ENCODE measurements at places on chromosomes 13 and 19. TPM values are rescaled to one million over a fixed set of nuclear protein-coding genes. Genes with fewer than 3 reads are reported as not detected.

Gene RNF126
- total RNA-seq = 30.9 TPM

Gene DKKL1
- total RNA-seq = not detected

Gene SYMPK
- 26.6 TPM for total RNA-seq

Gene MED25
- 38.2 TPM for total RNA-seq

Gene ZNF491
- total RNA-seq = 4.4 TPM

Gene RNF225
- not detected for total RNA-seq

Gene CNMD
- 0.51 TPM for total RNA-seq

Gene RNF113B
- not detected for total RNA-seq

Gene ZNF460
- 110 TPM for total RNA-seq

Gene VSTM2B
- not detected for total RNA-seq

Gene C19orf33
- 16.6 TPM for total RNA-seq

Gene CEACAM4
- not detected for total RNA-seq

Gene RBM42
- 39.9 TPM for total RNA-seq

Gene ZNF284
- 3.9 TPM for total RNA-seq

Gene MEF2B
- not detected for total RNA-seq

Gene ATP4B
- total RNA-seq = not detected

Gene VSTM1
- total RNA-seq = not detected

Gene MYO16
- 12.2 TPM for total RNA-seq

Gene PTH2
- total RNA-seq = not detected

Gene C2CD4C
- 1.6 TPM for total RNA-seq

Gene ZNF135
- 11.3 TPM for total RNA-seq

Gene CDX2
- total RNA-seq = not detected

Gene RDH8
- not detected for total RNA-seq

Gene ZNF616
- total RNA-seq = 12.8 TPM

Gene CBY2
- not detected for total RNA-seq

Gene PEX11G
- 6.1 TPM for total RNA-seq

Gene NXNL1
- not detected for total RNA-seq

Gene CPB2
- total RNA-seq = not detected

Gene TTC9B
- total RNA-seq = not detected

Gene DNAAF3
- total RNA-seq = 0.51 TPM

Gene GZMM
- total RNA-seq = not detected

Gene SPC24
- total RNA-seq = 12.3 TPM

Gene JSRP1
- total RNA-seq = 67.8 TPM

Gene PPM1N
- total RNA-seq = 1.4 TPM

Gene NTN5
- total RNA-seq = 0.21 TPM

Gene SYCN
- not detected for total RNA-seq

Gene CATSPERD
- not detected for total RNA-seq

Gene PBX4
- 2.8 TPM for total RNA-seq

Gene ZNF625
- total RNA-seq = 16.9 TPM

Gene RUBCNL
- 5.1 TPM for total RNA-seq

Gene ZNF441
- 16.2 TPM for total RNA-seq

Gene CYP4F2
- not detected for total RNA-seq

Gene MAP3K10
- total RNA-seq = 5.1 TPM

Gene KLK1
- total RNA-seq = not detected

Gene PLVAP
- total RNA-seq = 39.2 TPM

Gene CCDC97
- 21.2 TPM for total RNA-seq

Gene ZNF350
- total RNA-seq = 8.7 TPM

Gene LIN37
- total RNA-seq = 6.7 TPM

Gene PRR22
- total RNA-seq = not detected

Gene C19orf38
- 3.9 TPM for total RNA-seq

Gene WDR88
- not detected for total RNA-seq
